ENCODE measurements at places on chromosomes 12 and 14.

DNA sequence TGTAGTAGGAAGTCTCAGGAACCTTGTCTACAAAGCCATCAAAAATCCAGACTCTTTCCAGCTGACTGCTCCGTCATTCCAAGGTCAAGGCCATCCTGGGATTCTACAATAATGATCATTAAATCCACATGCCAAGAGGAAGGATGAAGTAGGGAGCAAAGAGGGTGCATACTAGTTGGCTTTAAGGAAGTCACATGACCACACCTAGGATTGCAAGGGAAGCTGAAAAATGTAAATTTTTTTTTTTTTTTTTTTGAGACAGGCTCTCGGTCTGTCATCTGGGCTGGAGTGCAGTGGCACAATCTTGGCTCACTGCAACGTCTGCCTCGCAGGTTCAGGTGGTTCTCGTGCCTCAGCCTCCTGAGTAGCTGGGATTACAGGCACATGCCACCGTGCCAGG is 7.3 kb upstream of the MRPL42 start:
- no peak for DNase-seq

DNA sequence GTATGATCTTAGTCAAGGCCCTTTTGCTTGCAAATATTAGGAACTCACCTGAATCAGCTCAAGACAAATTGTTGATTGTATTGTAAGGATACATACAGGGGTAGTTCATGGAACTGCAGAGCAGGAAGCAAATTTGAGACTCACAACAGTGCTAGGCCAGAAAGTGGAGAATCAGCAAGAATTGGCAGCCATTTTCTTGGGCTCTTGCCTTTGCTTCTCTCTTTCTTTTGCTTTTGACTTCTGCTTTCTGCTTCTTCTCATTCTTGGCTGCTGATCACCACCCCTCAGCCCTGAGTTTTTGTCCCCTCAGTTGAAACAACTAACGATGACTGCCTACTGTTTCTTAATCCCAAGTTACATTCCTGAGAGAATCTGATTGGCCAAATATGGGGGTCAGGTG is 34.8 kb downstream of the KCNK13 start:
- DNase-seq, result no peak

- DNase-seq, result no peak
Measured at GRCh38 chr12:62683776-62684569, 217.3 kb downstream of the MON2 start.

DNA sequence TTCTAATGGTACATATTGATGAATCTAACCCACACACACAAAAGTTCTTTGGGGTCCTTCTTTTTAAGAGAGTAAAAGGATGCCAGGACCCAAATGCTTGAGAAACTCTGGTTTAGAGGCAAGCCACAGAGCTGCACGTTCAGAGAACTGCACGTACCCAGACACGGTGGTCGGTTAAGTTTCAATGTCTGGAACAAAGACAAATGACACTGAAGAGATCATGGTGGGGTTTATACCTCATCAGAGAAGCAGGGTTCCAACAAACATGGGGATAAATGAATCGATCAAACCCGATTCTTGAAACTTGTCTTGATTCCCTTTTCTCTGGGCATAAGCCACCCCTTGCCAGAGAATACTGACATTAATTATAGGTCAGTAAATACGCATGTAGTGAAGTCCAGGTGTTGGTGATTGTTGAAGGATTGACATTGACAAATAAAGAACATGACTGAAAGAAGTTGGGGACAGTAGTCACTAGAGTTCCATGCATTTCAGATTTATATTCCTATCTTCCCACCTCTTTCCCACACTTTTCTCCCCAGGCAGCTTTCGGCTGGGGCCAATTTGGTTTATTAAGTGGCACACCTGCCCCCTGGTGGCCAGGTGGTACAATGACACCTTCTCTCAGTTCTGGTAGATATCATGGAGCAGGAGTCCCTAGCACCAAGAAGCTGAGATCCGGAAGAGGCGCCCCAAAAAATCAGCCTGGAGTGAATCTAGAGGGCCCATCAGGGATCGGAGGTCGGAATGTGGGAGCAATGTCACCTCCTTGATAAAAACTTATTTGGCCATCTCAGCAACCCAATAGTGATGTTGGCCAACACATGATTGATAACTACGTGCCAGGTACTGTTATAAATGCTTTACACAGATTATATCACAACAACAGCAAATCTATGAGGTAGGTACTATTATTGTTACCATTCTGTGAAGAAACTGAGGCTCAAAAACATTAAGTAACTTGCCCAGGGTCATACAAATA is 17.8 kb upstream of the HDAC7 start:
- no peak for DNase-seq

DNA sequence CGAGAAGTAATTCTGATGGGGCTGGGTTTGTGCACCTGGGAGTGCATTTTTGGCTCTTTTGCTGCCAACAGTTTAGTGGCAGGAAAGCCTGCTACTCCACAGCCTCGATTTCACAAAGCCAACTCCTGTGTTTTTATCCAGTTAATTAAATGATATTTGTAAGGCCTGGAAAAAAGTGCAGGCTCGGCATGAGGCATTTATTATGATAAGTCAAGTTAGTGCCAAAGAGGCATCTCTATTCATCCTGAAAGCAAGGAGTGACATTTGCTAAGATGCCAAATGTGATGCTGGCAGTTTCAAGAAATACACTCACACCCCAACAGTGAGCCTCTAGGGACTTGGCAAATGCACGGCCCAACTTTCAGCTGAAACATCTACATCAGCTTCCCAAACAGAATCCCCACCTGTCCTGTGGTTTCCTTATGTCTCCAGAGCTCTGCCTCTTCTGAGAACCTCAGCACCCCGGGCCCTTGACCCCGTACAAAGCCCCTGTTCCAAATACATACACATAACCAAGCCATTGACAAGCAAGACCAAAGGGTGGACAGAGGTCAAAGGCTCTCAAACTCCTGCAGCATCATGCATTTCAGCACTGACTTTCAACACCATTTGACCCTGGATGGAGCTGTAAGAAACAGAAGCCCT is 955.1 kb upstream of the TMEM132C start:
- DNase-seq, result no peak

GRCh38 chr12:48618541-48618940 is 48.7 kb upstream of the LALBA start:
- DNase-seq, result no peak

GRCh38 chr14:102738373-102739189 is 38.7 kb upstream of the TRAF3 start:
- DNase-seq, result no peak

Measured in esophagus squamous epithelium (tissue), 5 donors.